CD8-positive, alpha-beta memory T cell (primary cell): ENCODE measurements at places on chromosomes 6 and 20.

DNA sequence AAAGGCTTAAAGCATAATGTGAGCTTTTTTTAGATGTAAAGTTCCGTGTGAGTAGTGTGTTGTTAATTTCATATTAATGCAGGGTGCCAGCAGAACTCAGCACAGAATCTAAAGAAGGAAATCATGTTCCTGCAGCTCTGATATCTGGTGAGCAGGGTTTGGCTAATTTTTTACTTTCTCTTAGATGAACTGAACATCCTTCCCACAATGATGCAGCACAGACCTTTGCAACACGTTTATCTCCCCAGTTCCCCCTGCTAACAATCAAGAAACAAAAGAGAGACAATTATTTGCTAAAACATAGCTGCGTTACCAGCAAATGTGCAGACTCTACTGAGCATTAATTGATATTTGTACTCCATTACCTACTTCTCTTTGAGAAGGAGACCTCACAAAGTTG, 39.1 kb upstream of the ATXN1 start:
- no peak for DNase-seq

DNA sequence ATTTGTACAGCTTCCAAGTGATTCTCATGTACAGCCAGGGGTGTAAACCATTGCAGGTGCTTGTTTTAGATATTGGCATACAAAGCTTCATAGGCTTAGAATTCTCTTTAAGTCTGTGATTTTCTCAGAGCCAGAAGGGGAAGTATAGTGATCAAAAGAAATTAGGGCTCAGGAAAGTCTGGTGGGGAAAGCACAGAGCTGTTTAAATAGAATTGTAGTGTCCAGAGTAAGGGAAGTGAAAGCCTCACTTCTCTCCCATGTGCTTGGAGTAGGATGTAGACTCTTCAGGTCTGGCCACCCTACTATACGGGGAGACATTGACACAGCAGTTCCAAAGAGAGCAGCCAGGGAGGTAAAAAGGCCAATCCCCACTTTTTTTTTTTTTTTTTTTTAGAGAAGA, 10.4 kb downstream of the GCNT2 start:
- no peak for DNase-seq

DNA sequence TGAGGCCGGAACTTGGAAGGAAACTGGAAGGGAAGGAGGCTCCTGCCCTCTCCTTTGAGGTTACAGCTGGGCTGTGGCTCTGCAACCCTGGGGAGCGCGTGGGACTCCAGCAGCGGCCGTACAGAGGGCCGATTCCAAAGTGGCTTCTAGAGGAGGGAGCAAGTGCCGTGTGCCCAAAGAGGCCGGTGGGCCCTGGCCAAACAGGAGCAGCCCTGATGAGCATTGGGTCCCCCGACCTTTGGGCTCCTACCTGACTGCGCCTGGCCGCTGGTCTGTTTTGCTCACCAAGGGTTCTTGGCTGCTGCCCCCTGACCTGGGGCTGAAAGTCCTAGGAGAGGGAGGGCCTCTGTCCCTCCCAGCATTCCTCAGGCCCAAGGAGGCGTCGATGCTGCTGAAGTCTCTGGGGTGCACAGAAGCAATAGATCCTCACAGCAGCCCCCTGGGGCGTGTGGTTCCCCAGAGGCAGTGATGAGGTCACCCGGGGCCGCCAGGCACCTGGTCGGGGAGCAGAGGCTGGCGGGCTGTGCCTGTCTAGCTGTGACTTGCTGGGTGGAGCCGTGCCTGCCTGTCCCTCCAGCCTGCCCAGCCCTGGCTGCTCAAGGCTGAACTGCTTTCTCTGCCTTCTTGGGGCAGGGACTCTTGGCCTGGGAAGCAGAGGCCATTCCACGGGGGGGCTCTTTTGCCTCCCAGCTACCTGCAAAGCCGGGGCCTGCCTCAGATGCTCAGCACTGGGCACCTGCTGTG, 9.8 kb downstream of the RBM38 start:
- DNase-seq = no peak

DNA sequence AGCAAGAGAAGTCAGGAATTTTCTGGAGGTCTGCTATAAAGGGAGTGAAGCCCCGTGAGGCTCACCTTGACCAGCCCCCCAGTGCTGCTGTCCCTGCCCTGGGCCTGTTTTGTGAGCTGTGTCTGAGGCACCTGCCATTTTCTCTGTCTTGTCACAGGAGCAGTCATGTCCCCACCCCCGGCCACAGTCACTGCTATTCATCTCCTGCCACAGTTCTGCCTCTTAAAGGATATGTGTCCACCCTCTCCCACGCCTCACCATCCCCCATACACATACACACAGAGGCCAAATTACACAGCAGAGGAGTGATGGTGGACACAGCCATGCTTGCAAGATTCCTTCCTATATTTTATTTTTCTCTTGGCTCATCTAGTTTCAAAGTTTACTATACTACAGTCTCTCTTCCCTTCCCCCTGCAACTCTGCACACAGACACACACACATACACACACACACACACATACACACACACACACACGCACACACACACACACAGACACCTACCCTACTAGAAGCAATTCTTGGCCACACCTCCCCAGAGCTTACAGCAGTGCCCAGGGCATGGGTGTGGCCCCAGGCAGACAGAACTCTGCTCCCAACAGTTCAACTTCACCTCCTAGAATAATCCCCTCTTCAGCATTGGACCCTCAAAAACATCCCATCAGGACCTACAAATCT, 68.7 kb upstream of the TAB2 start:
- no peak for DNase-seq

DNA sequence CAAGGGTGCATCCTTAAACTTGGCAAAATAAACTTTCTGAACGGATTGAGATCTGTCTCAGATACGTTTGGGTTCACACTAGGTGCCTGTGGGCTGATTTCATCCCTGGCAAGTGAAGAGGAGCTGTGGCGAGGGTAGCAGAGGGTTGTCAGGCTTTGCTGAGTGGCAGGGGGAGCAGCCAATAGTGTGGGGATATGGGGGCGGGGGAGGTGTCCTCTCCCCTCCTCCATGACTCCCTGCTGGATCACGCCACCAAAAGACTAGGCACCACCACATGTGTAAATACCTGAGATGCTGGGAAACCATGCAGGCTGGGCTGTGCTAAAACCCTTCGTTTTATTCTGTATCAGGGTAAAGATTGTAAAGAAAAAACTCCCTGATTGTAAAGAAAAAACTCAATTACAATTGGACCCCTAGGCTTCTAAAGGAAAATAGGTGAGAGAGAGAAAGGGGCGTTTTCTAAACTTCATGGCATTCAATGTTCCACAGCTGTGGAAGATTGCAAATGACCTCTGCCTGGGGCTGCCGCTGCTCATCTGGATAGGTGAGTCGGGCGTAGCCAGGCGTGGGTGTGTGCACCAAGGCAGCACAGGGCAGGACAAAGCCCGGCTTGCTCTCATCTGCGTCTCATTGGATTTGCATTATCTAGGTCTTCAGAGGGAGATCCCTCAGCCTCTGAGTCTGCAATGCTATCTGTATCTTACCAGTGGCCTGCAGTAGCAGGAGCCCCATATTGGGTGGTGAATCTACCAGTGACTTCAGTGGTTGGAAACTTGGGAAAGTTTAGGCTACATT, 26.9 kb upstream of the ADTRP start:
- DNase-seq = no peak

- DNase-seq = no peak
Measured at GRCh38 chr6:4008324-4009047, 70.5 kb downstream of the FAM217A start.

DNA sequence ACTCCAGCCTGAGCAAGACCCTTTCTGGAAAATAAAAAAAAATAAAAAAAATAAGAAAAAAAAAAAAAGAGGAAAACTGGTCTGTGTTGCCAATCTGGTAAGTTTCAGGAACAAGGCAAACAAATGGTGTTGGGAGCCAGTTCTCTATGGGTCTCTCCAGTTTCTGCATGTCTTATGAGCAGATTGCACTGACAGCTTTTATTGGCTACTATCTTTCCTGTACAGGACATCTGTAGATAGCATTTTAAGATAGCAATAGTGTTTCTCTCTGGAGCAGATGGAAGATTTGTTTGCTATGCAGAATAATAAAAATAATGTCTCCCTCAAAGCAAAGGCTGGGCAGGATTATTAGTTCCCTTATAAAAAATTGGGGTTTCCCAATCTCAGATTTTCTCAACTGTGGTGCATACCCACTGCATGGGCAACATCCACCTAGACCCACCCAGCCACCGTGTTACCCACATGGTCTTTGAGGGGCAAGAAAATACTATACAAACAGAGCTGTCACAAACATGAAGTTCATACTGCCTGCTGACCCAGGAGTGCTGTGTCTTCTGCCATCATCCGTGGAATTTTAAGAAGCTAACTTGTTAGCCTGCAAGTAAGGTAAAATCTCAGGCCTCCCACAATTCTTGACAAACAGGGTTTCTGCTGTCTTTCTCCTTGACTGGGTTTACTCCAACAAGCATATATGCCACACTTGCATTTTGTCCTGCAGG, 9.5 kb downstream of the GMDS start:
- DNase-seq = no peak

DNA sequence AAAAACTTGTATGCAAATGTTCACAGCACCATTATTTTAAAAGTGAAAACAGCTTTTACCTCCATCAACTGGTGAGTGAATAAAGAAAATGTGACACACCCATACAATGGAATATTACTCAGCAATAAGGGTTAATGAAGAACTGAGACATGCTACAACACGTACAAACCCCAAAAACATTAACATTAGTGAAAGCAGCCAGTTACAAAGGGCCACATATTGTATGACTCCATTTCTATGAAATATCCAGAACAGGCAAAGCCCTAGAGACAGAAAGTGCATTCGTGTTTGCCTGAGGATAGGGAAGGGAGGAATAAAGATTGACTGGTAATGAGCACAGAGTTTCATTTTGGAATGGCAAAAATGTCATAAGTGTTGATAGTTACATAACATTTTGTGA, 21.5 kb downstream of the EPM2A start:
- DNase-seq = no peak

GRCh38 chr20:10636326-10636818, 37.4 kb downstream of the JAG1 start:
- no peak for DNase-seq

DNA sequence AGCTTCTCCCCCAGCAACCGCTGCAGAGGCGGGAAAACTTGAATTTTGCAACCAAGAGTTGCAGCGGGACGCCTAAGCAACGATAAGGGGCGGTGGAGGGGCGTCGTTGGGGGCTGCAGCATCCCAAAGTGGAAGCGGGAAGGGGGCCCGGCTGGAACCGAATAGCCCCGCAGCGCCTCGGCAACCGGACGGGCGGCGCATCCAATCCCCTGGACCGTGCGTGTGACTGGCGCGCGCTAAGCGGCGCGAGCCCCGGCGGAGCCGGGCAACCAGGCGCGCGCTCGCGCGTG, 670 bp upstream of the PARD6B start:
- DNase-seq = no peak

- no peak for DNase-seq
Measured at GRCh38 chr20:36969051-36969450, 17.5 kb upstream of the SAMHD1 start.

GRCh38 chr20:52843425-52843824, 128.7 kb upstream of the TSHZ2 start:
- no peak for DNase-seq

DNA sequence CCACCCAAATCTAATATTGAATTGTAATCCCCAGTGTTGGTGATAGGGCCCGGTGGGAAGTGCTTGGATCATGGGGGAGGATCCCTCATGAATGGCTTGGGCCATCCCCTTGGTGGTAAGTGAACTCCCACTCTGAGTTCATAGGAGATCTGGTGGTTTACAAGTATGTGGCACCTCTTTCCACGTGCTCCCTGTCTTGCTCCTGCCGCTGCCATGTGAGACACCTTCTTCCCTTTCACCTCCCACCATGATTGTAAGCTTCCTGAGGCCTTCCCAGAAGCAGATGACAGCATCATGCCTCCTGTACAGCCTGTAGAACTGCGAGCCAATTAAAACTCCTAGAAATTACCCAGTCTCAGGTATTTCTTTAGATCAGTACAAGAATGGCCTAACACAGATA, 150.8 kb downstream of the SH3BGRL2 start:
- no peak for DNase-seq

DNA sequence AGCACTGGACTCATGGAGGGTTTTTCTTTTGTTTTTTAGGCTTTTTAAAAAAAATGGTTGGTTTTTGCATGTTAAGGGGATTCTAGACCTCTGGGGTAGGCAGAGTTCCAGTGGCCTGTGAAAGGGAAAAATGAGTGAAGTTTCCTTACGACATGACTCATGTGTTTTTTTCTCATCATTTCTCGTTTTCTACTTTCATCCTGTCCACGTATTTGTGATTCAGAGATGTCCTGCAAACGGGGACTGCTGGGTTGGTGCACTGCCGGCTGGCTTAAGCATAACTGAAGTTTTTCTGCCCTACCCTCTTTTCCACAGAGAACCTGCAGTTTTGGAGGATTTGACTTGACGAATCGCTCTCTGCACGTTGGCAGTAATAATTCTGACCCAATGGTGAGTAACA, 182.3 kb downstream of the SASH1 start:
- DNase-seq = no peak

DNA sequence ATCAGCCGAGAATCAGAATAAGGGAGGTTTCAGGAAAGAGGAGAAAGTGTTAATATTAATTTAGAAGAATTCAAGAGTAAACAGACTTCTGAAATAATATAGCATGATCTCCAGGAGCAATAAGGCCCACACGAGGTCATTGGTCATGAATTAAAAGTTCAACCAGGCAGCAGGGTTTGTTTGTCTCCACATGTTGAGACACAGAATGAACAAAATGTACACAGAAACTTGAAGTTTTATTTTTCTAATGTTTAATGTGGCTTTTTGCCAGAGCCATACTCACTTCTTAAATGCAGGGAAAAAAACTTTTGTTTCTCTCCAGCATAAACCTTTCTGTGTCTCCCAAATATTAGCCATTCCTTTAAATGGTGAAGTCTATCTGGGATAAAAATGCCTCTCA, 504.5 kb downstream of the HDGFL1 start:
- no peak for DNase-seq

DNA sequence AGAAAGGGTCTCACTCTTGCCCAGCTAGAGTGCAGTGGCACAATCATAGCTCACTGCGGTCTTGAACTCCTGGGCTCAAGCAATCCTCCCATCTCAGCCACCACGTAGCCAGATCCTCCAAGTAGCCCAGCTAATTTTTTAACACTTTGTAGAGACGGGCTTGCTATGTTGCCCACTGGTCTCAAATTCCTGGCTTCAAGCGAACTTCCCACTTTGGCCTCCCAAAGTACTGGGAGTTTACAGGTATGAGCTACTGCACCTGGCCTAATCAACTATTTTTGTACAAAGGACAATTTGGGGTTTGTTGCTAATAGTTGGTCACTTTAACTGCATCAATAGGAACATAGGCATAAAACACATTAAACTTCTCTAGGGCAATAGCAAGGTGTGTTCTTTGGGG, 29.9 kb upstream of the SYNCRIP start:
- DNase-seq = no peak

GRCh38 chr20:61119794-61120410, 132.2 kb upstream of the CDH4 start:
- no peak for DNase-seq

DNA sequence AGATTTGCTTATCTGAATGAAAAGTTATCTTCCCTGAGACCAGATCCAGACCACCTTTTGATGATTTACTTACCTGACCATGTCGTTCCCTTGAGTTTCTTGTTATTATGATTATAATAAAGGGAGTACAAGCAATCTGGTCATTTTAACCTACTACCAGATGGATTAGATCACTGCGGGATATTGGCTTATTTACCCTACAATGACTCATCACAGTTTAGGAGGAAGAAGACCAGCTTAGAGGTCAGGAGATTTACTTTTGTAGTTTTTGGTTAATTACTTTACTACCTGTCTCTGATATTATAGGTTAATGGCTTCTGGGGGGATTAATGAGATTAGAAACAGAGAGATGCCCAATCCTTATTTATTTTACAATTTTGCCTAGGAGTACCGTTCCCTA, 10.7 kb downstream of the PKIB start:
- no peak for DNase-seq
